ENCODE measurements at places on chromosomes 3 and 15.

GRCh38 chr3:34758630-34759261 lies 880.6 kb upstream of the ARPP21 start:
- DNase-seq, result no peak

DNA sequence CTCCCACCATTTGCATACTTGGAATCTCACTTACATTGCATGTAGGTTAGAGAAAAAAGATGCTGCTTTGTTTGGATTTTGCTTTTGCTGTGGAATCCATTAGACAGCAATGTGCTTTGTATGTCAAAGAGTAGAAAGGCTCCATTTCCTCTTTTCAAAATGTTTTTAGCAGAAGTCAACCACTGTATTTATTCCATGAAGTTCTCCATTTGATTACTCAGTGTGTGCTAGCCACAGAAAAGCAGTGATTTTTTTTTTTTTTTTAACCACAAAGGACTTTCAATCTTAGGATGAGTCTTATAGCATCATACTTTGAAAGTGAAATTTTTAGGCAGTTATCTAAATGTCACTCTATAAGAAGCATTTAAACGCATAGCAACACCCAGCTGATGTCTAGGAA lies 285.0 kb upstream of the ADAMTS9 start:
- DNase-seq, result no peak

DNA sequence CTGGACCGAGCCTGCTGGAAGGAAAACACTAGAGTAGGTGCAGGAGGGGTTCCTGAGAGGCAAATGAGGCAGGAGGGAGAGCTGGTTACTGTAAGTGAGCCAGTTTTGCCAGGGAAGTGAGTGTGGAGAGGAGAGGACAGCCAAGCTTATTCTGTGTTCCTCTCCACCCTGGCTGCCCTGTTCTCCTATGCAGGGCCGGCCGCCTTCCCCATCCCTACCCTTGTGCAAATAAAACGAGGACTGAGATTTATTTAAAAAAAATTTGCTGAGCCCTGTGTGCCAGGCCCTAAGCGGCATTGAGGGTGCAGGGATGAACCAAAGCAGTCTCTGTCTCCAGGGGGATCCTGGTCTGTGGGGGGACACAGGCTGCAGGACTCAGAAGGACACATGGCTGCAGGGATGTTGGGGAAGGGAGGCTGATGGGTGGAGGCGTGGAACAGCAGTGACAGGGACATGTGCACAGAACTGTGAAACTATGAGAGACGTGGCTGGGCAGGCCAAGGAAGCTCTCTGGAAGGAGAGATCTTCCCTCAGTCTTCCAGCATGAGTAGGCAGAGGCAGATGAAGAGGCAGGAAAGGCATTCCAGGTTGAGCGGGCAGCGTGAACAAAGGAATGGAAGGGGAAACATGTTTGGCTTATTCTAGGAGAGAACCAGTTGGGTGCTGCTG lies 12.1 kb downstream of the CORO2B start:
- no peak for DNase-seq

GRCh38 chr15:94196531-94196930 lies 34.8 kb upstream of the MCTP2 start:
- DNase-seq, result no peak

- peak; percentile 80 for DNase-seq
Observed at GRCh38 chr15:79978655-79979514, 7.9 kb upstream of the BCL2A1 start.

- DNase-seq, result no peak
Observed at GRCh38 chr3:2896308-2896939, 213.8 kb downstream of the IL5RA start.
